ENCODE measurements at places on chromosomes 1 and 21.

- no peak for DNase-seq
Measured at GRCh38 chr1:172778456-172779455, 119.9 kb downstream of the FASLG start.

- no peak for DNase-seq
Measured at GRCh38 chr1:199038156-199038555, 399.3 kb downstream of the PTPRC start.

DNA sequence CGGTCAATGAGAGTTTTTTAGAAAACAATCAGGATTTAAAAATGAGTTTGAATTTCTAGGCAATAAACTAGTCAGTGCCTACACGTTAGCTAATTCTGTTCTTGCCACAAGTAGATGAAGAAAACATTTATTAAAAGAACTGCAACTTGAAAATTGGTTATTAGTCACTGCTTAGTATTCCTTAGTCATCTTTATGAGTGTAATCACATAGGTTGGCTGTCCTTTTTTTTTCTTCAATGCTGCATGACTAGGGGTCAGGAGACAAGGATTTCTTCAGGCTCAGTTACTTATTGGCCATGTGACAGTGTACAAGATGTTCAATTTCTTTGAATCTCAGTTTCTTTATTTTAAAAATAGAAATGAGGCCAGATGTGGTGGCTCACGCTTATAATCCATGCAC, 17.1 kb downstream of the SOAT1 start:
- DNase-seq, result no peak

DNA sequence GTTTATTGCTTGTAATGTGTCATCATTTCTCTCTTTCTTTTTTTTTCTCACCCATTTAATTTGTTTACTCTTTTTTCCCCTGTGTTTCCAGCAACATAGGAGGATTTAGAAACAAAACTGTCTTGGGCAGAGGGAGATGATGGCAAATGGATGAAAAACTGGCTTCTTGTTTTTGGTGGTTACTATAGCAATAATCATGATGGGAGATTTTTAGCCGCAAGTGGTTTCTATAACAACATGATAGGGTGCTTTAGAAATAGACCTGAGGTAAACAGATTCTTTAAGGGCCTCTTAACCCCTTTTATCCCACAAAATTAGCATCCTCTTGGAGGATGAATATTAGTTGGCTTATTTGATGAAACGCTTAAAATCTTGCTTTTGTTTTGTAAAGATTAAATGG, 51.6 kb downstream of the CRB1 start:
- DNase-seq, result no peak

DNA sequence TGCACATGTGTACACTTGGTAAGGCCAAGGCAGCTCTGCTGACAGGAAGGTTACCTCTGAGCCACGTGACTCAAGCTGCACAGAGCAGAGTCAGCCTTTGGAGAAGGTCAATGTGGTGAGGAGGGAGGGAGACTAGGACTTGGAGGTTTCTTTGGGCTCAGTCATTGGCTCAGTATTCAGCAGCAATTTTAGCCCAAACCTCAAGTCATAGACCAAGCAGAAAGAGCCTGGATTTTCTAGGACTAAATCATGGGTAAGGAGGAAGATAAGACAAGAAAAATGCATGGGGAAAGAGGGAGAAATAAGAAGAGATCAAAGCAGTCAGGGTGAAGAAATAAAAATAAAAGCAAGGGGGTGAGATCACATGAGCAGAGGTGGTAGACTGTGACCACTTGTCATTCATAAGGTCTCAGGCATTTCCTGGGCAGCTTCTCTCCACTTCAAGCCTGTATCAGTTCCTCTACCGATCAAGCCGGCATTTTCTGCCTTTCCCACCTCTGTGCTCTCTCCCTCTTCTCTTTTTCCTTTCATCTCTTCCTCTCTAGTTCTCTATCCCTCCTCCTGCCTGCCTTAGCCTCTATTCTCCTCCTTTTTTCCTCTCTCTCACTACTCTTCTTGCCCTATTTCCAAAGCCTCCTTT, 51.7 kb upstream of the DUSP10 start:
- no peak for DNase-seq

DNA sequence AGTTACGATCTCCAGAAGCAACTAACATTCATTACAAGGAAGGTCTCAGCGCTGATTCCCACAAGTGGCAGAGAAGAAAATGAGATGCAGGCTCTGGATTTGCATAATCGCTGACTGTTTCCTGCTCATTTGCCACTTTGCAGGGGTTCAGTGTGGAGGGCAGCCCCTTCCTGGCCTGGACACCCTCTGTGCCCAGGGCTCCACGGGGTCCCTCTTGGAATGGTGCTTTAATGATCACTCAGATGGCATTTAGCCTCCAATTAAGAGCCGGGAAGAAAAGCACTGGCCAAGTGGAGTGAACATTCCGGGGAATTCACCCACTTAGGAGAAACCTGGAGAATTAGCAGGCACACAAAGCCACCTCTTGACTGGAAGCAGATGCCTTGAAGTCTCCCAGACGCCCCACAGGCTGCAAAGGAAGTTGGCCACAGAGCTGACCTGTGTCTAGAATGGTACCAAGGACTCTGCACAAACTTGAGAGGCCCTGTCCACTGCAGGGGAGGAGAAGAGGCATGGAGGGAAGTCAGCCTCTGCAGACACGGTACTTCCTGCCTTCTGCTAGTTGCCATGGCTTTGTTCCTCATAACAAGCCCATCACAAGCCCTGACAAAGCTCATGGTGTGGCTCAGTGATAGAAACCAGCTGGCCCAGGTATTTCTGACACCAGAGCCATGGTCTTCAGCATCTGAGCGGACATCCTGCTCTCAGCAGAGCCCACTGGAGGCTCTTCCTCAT, 157.2 kb downstream of the KAZN start:
- no peak for DNase-seq

- no peak for DNase-seq
Measured at GRCh38 chr1:47906527-47907176, 90.5 kb downstream of the TRABD2B start.

DNA sequence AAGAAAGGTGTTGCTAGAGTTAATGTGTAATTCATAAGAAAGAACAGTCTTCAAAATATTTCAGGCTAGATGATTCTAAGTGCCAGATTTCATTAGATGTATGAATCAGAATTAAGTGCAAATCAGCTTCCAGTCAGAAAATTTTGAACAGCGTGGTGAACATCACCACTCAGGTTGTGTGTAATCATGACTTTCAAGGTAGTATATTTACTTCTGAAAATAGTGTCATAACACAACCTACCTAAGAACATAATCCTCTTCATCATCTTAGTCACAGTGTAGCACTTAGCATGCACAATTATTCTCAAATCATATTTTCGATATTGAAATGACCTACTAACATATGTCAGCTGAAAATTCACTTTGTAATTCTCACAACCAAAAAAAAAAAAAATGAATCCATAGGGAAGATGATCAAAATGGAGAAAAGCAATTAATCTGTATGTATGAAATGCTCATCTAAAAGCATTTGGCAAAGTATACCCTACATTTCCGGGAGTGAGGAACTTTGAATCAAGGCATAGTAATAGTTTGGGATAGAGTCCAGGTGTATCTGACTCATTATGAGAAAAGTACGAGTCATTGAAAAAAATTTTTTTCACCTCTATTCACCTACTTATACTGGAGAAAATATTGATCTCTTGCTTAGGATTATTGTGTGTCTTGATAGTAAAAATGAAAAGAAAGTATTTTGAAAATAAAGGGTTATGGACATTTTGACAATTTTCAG, 221.8 kb upstream of the CHRM3 start:
- DNase-seq, result no peak

DNA sequence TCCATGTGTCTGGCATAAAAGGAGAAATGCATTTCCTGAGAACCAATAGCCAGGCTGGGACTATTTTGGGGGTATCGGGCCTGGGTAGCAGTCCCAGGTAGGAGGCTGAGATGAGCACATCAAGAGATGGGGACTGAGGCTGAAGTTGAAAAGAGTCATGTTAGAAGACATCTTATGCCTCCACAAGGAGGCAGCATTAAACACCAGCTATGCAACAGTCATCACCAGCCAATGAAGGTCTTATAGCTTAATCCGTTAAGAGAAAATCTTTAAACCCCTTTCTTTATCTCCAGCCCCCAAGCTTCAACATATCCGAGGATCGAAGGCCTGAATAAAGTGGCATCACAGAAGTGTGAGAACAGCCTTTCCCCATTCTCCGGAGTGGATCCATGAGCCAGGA, 640.7 kb upstream of the PTBP2 start:
- no peak for DNase-seq

GRCh38 chr1:198185146-198185545, 28.3 kb downstream of the NEK7 start:
- no peak for DNase-seq

GRCh38 chr1:8813991-8814390, 3.4 kb downstream of the RERE start:
- DNase-seq, result no peak

GRCh38 chr1:194196562-194196961, 1010.1 kb upstream of the B3GALT2 start:
- DNase-seq, result no peak

DNA sequence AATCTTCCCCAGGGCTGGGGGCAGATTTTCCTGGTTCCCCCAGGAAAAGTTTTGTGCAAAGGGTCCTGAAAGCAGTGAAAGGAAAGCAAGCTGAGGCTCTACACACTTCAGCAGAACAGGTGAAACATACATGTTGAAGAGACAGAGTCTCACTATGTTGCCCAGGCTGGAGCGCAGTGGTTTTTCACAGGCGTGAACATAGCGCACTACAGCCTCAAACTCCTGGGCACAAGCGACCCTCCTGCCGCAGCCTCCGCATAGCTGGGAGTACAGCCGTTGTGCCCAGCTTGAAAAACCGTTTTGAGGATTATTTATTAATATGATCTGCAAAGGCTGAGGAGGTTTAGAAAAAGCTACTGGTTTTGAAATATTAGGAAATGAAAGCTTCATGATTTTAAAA, 11.8 kb downstream of the PRDM15 start:
- DNase-seq, result no peak

DNA sequence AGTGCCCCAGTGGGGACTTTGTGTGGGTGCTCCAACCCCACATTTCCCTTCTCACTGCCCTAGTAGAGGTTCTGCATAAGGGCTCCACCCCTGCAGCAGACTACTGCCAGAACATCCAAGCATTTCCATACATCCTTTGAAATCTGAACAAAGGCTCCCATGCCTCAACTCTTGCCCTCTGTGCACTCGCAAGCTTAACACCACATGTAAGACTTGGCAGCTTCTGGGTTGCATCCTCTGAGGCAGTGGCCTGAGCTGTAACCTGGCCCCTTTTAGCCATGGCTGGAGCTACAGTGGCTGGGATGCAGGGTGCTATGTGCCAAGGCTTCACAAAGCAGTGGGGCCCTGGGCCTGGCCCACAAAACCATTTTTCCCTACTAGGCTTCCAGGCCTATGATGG, 128.9 kb downstream of the TYW3 start:
- DNase-seq, result no peak

DNA sequence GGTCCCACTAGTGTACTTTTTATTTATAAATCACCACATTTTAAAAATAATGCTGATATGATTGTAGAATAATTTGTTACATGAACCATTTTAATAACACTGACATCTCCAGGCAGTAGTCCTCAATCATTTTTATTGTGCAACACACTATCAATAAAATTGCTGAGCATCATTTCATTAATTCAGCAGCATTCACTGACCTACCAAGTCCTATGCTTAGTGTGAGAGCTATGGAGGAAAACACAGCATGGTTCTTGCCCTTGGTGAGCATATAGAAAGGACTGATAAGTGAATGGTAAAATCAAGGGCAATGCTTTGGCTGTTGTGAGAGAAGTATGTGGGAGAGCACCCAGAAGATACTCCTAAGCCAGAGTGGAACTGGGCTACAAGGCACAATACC, 119.7 kb downstream of the KCNT2 start:
- DNase-seq, result no peak

- no peak for DNase-seq
Measured at GRCh38 chr1:44684525-44684924, 10.0 kb downstream of the ARMH1 start.

DNA sequence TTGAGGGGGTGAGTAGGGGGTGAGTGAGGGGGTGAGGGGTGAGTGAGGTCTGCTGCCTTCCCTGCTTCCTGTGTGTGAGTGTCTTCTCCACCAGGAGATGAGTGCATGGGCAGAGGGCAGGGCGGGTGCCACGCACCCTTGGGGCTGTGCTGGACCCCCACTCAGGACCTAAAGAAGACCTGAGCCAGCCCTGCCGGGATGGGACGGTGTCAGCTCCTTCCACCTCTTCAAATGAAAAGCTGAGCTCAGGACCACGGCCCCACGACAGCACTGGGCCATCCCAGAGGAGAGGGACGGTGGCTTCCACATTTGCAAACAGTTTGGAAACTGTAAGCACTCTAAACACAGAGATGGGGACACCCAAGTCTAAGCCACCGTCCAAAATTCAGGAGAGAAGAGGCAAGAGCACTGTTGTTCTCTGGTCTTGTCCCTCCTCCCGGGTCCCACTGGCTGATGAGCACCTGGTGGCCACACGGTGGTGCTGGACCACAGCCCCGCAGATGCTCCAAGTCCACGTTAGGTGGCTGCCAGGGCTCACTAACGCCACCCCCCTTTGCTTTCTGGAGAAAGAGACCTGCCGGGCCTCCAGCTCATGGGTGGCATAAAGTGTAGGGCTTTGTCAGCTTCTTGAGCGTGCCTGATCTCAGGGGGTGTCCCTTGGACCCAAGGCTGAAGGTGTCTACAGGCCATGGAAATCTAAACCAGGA, 32.1 kb downstream of the TMPRSS2 start:
- DNase-seq, result no peak

GRCh38 chr1:151846686-151847237, 6.8 kb downstream of the THEM5 start:
- no peak for DNase-seq

- no peak for DNase-seq
Measured at GRCh38 chr21:43911935-43912487, 47.0 kb downstream of the AGPAT3 start.

DNA sequence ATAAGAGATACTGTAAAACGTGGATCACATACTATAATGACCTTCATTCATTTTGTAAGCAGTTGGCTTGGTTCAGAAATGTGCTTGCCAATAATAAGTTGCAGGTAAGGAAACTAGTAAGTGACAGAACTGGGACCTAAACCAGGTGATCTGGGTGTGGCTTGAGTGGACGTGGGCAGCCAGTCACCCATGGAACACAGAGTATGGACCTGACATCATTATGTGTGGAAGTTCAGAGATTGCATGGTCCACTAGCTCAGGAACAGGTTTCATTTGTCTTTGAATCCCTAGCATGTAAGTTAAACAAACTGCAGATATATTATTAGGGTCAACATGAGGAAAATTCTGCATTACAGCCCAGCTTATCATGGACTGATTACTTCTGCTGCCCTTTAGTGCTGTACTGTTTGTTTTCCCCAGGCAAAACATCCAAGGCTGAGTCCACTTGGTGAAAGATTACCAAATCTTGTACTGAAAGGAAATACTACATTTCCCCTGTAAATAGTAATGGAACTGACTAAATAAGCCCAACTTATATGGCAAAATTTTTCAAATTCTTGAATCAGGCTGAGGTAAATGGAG, 327.3 kb upstream of the SGIP1 start:
- no peak for DNase-seq

- no peak for DNase-seq
Measured at GRCh38 chr21:26117324-26117971, 53.1 kb downstream of the APP start.

- DNase-seq, result no peak
Measured at GRCh38 chr1:115924770-115925169, 51.5 kb upstream of the SLC22A15 start.

- no peak for DNase-seq
Measured at GRCh38 chr1:210332719-210333398, 4.2 kb downstream of the HHAT start.
